Motor neuron (in vitro differentiated cells): ENCODE measurements at places on chromosomes 2 and 18.

GRCh38 chr2:28367667-28368356 lies 24.8 kb upstream of the FOSL2 start:
- peak; percentile 73 for ATAC-seq

- no peak for ATAC-seq
These were observed 602 bp downstream of the SNX17 start for GRCh38 chr2:27370816-27371620.

GRCh38 chr2:23489471-23490322 lies 104.7 kb downstream of the KLHL29 start:
- ATAC-seq = peak; percentile 23

DNA sequence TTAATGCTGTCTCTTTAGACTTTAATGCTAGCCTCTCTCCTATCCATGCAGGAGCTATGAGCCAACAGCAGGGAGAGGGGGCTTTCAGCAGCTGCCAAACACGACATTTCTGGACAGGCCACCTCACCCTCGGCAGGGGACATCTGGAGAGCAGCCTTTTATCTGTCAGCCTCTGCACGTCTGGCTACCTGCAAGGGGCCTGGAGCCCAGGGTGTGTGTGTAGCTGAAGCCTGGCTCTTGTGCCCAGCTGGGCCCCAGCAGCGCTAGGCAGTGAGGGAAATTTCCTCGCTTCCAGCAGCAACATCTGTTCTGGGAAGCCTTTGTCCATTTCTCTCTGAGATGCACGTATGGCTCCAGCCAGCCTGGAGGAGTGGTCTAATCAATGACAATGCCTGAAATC lies 728.7 kb upstream of the ID2 start:
- peak; percentile 19 for ATAC-seq

GRCh38 chr2:122148128-122148767 lies 392.8 kb downstream of the TSN start:
- ATAC-seq = no peak

- ATAC-seq = peak; percentile 44
These were observed 50.4 kb upstream of the SMIM21 start for GRCh38 chr18:75477900-75478299.

GRCh38 chr18:7116001-7116730 lies 1.4 kb downstream of the LAMA1 start:
- ATAC-seq = peak; percentile 49

GRCh38 chr18:55407774-55408535 lies 180.0 kb downstream of the TCF4 start:
- ATAC-seq = no peak

DNA sequence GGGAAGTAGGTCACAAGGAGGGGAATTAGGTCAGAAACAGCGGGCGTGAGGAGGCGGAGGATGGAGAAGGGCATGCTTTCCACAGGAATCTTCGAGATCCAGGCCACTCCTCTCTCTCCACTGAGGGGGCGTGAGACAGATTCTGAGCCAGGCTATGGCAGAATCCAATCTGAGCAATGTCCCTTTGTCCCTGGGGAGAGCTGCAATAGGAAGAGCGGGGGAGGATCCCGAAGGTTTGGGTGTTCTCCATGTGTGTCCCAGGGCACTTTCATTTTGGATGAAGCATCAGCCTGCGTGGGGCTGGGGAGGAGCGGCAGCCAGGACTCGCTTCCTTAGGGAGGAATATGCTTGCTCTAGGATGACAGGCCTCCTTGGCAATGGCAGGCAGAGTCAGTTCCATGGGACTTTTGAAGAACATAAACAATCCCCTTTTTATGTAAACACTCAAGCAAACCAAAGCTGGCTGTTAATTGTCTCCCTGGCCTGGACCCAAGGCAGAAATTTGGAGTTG lies 84.0 kb downstream of the LIPG start:
- ATAC-seq = peak; percentile 92

DNA sequence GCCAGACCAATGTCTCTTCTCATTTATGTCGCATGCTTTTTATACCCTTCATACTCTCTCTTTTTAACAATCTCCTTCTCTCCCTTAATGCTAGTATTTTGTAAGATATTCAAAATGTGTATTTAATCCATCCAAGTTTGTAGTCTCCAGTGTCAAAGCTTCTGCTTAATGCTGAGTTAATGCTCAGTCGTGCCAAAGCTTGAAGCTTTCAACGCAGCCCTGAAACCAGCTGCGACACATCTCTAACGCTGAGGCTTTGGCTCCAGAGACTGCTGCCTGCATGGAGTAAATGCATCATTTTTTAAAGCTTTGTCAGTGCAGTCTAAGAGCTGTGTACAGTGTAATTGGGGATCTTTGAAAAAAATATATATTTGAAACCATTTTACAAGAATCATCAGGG lies 2108.8 kb upstream of the PIK3C3 start:
- no peak for ATAC-seq

DNA sequence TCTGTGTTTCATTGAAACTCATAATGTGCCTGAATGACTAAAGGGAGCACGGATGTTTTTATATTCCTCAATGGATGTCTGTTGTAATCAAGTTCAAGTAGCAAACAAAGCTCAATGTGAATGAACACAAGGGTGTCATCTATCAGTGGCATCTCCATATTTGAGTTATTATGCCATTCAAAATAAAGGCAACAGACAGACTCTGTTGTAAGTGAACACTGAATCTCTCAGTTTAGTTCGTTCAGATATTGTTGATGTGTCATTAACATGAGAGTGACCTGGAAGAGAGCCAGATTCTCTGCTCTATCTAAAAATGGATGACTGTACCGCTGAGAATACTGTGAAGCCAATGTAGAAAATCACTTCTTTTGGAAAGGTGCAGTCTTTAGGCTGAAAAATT lies 118.7 kb downstream of the NUP35 start:
- peak; percentile 77 for ATAC-seq

GRCh38 chr2:70978341-70979179 lies at the start of gene ANKRD53:
TSS of gene ANKRD53 (plus strand) at chr2:70978630. CDS start at chr2:70978646, 16 bp downstream.
- ATAC-seq = peak; percentile 81

DNA sequence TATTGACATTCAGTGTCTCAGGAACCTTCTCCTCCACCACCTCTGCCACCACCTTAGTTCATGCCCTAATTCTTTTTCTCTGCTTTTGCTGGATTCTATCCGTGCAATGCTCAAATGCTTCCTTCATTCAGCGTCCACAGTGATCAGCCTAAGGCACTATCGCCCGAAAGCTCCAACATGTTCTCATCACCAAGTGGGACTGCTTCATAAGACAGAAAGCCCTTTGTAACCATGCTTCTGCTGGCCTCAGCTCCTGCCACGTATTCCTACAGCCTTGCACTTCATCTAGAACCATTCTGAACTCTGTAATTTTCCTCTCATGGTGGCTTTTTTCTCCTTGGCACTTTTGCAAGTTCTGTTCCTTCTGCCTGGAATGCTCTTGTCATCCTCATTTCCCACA lies 222.9 kb downstream of the HNMT start:
- ATAC-seq = no peak

- no peak for ATAC-seq
These were observed 77.4 kb downstream of the LRRFIP1 start for GRCh38 chr2:237704501-237705434.

GRCh38 chr2:232291343-232291742 lies 87.2 kb upstream of the ALPP start:
- no peak for ATAC-seq

GRCh38 chr2:117698287-117698686 lies 116.2 kb upstream of the DDX18 start:
- no peak for ATAC-seq

- ATAC-seq = no peak
These were observed 47.2 kb downstream of the BOLA3 start for GRCh38 chr2:74100254-74101216.

- ATAC-seq = no peak
These were observed 43.4 kb downstream of the EPB41L3 start for GRCh38 chr18:5500158-5500939.

GRCh38 chr2:71715951-71716696 lies 262.8 kb downstream of the DYSF start:
- ATAC-seq = no peak

DNA sequence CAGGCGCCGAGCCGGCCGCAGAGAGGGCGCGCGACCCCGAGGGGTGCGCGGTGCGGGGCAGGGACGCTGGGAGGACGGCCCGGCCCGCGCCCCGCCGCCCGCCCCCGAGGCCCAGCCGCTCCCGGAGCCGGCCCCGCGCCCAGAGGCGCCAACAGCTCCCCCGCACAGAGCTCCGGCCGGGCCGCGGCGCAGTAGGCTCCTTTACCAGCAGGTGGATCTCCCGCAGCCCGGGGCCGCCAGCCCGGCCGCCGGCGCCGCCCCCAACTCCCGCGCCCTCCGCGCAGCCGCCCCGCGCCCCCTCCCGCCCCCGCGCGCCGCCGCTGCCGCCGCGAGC lies 258 bp downstream of the MGAT4A start:
- peak; percentile 62 for ATAC-seq

- ATAC-seq = no peak
These were observed 8.2 kb downstream of the CYP26B1 start for GRCh38 chr2:72139471-72139873.

DNA sequence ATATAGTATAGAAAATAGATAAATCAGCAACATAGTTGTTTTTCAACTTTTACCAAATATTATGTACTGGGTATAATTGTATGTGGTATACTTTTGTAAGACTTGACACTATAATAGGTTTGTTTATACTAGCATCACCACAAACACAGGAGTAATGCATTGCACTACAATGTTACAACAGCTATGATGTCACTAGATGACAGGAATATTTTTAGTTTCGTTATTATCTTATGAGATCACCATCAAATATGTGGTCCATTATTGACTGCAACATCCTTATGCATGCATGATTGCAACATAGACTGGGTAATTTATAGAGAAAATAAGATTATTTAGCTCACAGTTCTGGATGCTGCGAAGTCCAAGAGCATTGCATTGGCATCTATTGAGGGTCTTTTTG lies 678.4 kb upstream of the ZNF804A start:
- ATAC-seq = no peak

- no peak for ATAC-seq
These were observed 266.5 kb upstream of the SALL3 start for GRCh38 chr18:78713069-78713468.

GRCh38 chr2:241795021-241795999 lies 13.7 kb upstream of the NEU4 start:
- ATAC-seq = no peak
